Inflammatory macrophage treated with lipopolysaccharide for 1 hour (primary cell): ENCODE measurements at places on chromosomes 16 and 17.

- DNase-seq, result peak; percentile 36
Measured at GRCh38 chr17:3647769-3648555, 11.4 kb downstream of the CTNS start.

DNA sequence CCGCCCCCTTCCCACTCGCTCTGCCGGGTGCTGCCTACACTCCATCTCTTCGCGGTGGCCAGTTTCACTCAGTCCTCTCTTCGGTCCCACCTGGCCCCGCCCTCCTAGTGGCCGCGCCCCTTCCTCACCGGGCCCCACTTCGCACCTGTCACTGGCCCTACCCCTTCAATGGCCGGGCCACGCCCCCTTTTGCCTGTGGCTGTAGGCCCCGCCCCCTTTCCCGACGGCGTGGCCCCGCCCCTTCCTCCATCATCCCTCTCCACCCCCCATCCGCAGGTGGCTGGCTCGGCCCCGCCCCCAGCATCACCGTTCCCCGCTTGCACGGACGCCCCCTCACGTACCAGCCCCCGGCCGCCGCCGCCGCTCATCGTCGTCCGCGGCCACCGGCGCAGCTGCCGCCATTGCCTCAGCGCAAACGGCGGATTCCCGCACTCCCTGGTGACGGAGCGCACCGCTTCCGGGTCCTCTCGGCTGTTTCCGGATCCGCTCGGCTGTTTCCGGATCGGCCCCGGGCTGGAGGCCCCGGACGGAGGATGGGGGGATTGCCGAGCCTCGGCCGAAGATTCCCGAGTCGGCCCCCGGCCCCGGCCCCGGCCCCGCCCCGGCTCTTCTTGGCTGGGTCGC lies at the start of gene RABEP2:
TSS of gene RABEP2 (minus strand) at position 477 of the 624 bp plus-strand sequence. CDS start at position 402, 75 bp downstream.
- peak; percentile 87 for DNase-seq

- DNase-seq, result peak; percentile 28
Measured at GRCh38 chr16:58511933-58512815, 3.1 kb upstream of the SETD6 start.

- no peak for DNase-seq
Measured at GRCh38 chr17:48834973-48835372, 4.1 kb downstream of the CALCOCO2 start.

DNA sequence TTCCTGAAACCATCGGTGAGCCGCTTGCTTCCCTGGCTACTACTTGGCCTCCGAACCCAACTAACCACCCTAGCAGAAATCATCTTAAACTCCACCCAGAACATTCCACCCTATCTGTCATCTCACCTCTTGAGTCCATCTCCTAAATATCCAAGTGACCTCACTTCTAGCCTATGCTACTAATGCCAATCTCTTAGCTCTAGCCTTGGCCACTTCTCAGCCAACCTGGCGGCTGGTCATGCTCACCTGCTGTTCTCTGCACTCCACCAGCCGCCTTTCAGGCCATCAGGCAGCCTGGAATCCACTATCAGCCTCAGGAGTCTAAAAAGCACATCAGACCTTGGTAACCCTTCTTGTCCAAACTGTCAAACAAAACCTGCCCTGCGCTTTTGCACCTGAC lies 11.9 kb upstream of the CYTH1 start:
- no peak for DNase-seq
